ENCODE measurements at places on chromosomes 5 and 9.

DNA sequence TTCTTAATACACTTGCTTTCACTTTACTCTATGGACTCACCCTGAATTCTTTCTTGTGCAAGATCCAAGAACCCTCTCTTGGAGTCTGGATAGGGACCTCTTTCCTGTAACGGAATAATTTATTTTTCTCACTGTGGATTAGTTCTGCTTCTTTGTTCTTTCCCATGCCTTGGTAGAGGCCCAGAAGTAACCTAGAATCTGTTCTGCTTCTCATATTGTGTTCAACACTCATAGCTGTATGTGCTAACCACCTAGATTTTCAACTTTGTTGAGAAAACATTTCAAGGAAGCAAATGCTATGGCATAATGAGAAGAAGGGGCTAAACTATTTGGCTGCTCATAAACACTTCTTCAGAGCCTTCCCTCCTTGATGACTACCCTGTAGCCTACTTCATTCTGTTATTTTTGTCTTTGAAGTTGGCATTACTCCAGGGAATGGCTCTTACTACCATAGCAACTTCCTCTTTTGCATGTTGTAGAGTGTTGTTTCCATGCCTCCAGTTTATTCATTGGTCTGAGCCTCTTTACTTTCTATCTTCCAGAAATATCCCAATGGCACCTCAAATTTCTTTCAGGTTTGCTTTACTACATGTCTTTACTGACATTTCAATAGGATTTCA, 74.3 kb downstream of the KIAA0825 start:
- no peak for DNase-seq

DNA sequence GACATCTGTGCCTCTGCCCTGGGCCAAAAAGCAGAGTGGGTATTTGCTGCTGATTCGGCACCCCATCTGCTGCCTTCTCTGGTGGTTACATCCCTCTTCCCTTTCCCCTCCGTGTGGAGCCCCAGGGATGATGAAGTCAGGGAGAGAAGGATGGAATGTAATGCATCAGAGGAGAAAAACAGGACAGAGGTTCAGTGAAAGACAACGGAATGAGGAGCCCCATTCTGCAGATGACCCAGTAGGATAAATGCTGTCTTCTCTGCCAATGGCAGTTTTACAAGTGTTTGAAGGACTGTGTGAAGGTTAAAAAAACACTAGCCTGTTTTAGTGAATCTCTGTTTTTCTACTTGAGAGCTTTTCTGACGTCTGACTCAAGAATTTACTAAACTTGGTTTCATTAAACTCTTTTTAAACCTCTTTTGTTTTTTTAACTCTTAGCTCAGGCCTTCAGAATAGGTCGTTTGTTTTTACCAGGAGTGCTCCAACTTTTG, 86.3 kb downstream of the NLN start:
- DNase-seq = no peak

DNA sequence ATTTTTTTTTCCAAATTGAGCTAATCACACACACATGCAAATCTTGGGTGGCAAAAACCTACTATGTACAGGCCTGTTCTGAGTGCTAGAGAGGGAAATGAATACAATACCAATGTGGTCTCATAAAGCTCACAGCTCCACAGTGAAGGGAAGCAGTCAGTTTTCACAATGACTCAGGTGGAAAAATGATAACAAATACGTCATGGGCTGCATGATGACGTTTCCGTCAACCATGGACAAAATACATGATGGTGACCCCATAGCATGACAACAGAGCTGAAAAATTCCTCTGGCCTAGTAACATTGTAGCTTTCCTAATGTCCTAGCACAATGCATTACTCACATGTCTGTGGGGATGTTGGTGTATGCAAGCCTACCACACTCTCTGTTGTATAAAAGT, 252.5 kb downstream of the TRIM32 start:
- DNase-seq = no peak

DNA sequence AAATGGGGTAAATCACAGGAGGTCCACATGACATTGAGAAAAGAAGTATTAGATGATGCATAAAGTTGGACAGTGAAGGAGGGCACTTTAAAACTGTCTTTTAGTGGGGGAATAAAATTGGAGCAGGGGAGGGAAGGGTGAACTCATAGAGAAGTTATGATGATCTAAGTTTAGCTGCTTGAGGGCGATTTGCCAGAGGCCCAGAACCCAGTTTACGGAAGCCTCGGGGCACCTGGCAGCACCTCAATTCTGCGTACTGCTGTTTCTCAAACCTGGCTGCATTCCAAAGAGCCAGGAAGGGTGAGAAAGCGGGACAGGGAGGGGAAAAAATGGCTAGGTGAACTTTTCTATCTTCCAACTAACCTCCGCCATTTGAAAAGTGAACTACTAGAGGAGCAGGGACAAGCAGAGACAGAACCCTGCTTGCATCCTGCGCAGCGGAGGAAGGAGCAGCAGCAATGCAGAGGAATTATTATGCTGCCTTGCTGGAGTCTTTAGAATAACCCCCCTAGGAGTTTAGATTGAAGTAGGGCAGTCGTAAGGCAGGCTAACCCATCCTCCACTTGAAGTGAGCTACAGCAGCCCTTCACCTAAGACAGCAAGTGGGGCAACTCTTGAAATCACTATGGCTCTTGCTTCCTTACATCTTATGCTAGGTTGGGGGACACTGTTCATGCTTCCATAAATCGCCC, 316.8 kb downstream of the BRINP1 start:
- DNase-seq = no peak

DNA sequence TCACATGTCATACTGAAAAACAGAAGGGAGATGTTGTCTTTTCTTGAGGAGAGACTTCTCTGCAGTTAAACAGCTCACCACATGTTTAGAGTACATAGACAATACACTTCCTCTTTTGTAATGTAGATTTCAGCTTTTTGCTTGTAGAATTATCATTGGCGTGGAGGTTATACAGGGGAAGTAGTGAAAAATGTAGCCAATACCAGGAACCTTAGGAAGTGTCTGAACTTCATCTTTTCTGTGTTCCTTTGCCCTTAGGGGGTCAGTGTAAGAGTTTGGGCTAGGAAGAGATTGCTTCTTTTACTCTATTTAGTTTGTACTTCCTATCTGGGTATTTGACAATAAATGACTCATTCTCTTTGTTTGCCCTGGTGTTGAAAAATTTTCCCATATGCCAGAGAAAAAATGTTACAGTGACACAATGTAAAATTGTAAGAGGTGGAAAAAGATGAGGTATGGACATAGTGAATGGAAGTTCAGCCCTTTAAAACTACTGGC, 21.0 kb upstream of the CDKN2B start:
- DNase-seq = no peak

DNA sequence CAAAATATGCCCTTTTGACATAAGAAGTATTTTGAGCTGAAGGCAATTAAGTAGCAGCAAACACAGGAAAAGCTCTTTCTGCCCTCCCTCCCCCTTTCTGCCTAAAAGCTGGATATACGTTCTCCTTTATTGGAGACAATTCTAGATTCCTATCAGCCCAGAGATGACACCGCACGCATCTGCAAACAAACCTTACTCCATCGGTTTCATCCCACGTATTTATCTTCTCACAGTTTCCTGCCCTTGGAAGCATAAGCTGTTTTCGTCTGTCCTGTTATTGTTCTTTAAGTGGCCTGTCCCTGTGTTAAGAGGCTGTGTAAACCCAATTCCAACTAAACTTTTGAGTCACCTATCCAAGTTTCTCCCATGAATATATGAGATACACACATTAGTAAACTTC, 11.8 kb downstream of the TBC1D9B start:
- no peak for DNase-seq
